Activated CD4-positive, CD25-positive, alpha-beta regulatory T cell (primary cell): ENCODE measurements at places on chromosomes 1 and 21.

GRCh38 chr1:184388319-184388889, 1.6 kb downstream of the C1orf21 start:
- no peak for DNase-seq

DNA sequence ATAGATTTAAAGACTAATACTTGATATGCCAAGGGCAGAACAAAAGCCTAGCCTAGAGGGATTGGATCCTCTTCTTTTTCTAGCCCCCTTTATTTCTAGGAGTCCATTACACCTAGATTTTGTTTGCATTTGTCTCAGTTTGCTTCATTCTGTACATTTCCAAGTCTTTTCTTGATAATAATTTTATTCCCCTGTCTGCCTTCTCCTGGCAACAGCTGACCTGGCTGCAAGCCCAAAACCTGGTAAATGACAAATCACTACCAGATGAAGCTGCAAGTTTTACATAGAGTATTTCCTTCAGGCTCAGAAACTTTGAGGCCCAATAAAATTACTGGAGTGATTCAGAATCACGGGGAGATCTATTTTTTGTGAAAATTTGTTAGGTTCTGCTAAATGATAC, 36.5 kb upstream of the LHX8 start:
- no peak for DNase-seq

GRCh38 chr1:18556364-18556763, 74.3 kb upstream of the PAX7 start:
- DNase-seq = no peak

- DNase-seq = no peak
Measured at GRCh38 chr21:44935533-44935927, 4.3 kb upstream of the SLX9 start.

- DNase-seq = no peak
Measured at GRCh38 chr1:217188280-217189237, 442.3 kb downstream of the GPATCH2 start.

- no peak for DNase-seq
Measured at GRCh38 chr1:100988121-100988520, 37.5 kb downstream of the DPH5 start.

GRCh38 chr21:28704746-28705145, 287.9 kb downstream of the LTN1 start:
- DNase-seq = no peak

DNA sequence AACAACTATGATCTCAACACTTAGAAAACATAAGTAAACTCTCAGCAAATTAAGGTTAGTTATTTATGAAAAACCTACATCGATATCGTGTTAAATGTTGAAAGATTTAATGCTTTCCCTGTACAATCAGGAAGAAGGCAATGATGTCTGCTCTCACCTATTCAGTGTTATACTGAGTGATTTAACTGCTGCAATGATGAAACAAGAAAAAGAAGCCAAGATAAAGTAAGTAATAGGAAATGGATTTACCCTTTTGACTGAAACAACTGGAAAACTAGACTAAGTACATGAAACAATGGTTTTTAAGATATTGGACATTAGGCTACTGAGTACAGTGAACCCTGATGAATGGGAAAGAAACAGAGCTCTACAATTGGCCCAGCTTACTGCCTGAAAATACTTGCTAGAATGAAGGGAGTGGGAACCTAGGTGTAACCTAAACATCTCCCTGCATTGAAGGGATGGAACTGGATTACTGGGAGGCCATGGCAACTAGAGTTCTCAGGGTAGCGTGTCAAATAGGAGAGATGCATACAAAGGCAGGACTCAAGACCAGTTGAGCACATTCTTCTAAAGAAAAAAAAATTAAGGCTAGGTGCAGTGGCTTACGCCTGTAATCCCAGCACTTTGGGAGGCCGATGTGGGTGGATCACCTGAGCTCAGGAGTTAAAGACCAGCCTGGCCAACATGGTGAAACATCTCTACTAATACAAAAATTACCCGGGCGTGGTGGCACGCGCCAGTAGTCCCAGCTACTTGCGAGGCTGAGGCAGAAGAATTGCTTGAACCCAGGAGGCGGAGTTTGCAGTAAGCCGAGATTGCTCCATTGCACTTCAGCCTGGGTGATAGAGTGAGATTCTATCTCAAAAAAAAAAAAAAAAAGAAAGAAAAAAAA, 37.3 kb downstream of the SNRPE start:
- no peak for DNase-seq

- no peak for DNase-seq
Measured at GRCh38 chr1:12167493-12168429, 970 bp downstream of the TNFRSF1B start.

- no peak for DNase-seq
Measured at GRCh38 chr1:241090798-241091197, 266.2 kb downstream of the RGS7 start.

DNA sequence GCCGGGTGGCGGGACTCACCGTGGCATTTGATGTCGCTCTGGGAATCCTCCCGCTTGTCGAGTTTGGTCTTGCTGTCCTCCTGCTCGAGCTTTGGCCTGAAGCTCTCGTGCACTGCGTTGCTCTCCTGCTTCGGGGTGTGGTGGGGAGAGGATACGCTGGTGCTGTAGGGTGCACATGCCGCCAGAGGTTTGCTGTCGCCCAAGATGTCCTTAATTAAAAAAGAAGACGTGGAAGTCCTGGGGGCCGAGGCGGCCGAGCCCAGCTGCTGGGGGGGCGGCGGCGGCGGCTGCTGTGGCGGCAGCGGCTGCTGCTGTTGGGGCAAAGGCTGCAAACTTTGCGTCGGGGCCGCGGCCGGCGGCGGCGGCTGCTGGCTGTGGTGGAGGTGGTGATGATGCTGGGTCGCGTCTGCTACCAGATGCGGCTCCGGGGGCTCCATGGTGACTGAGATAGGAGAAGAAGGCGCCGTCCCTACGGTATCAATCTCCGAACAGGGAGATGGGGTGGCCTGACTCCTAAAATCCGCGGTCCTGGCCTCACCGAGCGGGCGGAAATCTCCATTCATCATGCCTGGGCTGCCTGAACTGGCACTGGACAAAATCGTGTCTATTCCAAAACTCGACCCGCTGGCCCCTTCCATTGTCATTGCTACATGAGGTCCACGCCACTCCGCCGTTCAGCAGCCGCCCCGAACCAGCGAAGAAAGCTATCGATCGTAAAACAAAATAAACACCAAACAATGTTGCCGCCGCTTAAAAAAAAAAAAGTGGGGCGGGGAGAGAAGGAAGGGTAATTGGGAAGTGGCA, at the start of gene BARHL2:
Gene BARHL2 (minus strand): TSS at position 751 of the 804 bp plus-strand sequence. CDS start 107 bp downstream, at position 644.
- DNase-seq = no peak

- no peak for DNase-seq
Measured at GRCh38 chr1:18786149-18786548, 73.3 kb downstream of the TAS1R2 start.
